Endothelial cell (in vitro differentiated cells): ENCODE measurements at places on chromosomes 1 and 21.

- no peaks in the 10 kb centered on the region for H3K4me1 ChIP-seq
- H3K27ac ChIP-seq = no peak overlapping the region
- peaks cover 3% of the 10 kb centered on the region for H3K27me3 ChIP-seq
- H3K36me3 ChIP-seq = no peaks in the 10 kb centered on the region
- H3K4me3 ChIP-seq = no peak overlapping the region
Measured at GRCh38 chr1:196214866-196215265, 393.4 kb downstream of the KCNT2 start.

DNA sequence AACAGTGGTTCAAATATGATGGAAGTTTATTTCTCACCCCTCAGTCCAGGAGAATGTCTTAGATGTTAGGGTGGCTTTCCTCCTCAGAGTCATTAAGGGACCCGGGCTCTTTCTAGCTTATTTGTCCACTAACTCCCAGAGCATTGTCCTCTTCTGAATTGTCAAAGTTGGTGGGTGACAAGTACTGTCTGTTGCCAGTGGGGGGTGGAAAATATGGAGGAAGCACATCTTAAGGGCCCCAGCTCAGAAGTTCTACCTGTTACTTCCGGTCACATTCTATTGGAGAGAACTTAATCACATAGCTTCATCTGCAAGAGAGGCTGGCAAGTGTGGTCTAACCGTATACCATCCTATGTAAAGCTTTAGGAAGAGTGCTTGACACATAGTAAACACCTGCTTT lies 7.1 kb downstream of the CLIC4 start:
- H3K27me3 ChIP-seq = peaks cover 2% of the 10 kb centered on the region
- DNase-seq = no peak
- H3K4me1 ChIP-seq = peaks cover 42% of the 10 kb centered on the region
- no peak overlapping the region for H3K4me3 ChIP-seq
- H3K27ac ChIP-seq = no peak overlapping the region
- H3K36me3 ChIP-seq = peaks cover 5% of the 10 kb centered on the region

GRCh38 chr1:191889623-191890003 lies 268.6 kb upstream of the RGS18 start:
- no peak overlapping the region for H3K27ac ChIP-seq

GRCh38 chr1:198657550-198658064 lies 18.8 kb downstream of the PTPRC start:
- H3K36me3 ChIP-seq = no peaks in the 10 kb centered on the region
- H3K27me3 ChIP-seq = no peaks in the 10 kb centered on the region
- no peak overlapping the region for H3K4me3 ChIP-seq
- H3K4me1 ChIP-seq = peaks cover 8% of the 10 kb centered on the region
- DNase-seq = no peak

- no peak overlapping the region for H3K27ac ChIP-seq
- H3K4me1 ChIP-seq = no peaks in the 10 kb centered on the region
- DNase-seq = no peak
- no peaks in the 10 kb centered on the region for H3K27me3 ChIP-seq
- no peak overlapping the region for H3K4me3 ChIP-seq
Measured at GRCh38 chr1:68479501-68479900, 17.4 kb downstream of the DEPDC1 start.

DNA sequence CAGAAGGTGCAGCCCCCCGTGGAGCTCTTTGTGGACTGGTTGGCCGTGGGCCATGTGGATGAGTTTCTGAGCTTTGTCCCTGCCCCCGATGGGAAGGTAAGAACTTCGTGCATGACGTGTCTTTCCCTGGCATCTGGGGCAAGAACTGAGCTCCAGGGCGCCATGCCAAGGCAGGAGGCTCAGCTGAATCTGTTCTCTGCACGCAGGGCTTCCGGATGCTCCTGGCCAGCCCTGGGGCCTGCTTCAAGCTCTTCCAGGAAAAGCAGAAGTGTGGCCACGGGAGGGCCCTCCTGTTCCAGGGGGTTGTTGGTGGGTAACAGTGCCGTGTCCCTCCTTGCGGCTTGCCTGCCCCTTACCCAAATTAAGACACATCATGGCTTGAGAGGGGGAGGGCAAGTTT lies 27.7 kb downstream of the PADI3 start:
- peaks cover 6% of the 10 kb centered on the region for H3K27me3 ChIP-seq
- H3K36me3 ChIP-seq = no peaks in the 10 kb centered on the region
- H3K27ac ChIP-seq = no peak overlapping the region
- H3K4me1 ChIP-seq = no peaks in the 10 kb centered on the region

- H3K4me1 ChIP-seq = no peaks in the 10 kb centered on the region
- H3K27me3 ChIP-seq = peaks cover 2% of the 10 kb centered on the region
- DNase-seq = no peak
- no peak overlapping the region for H3K4me3 ChIP-seq
Measured at GRCh38 chr1:100524355-100524754, 13.6 kb upstream of the GPR88 start.

GRCh38 chr1:65195495-65196417 lies 47.8 kb downstream of the AK4 start:
- no peaks in the 10 kb centered on the region for H3K27me3 ChIP-seq
- no peaks in the 10 kb centered on the region for H3K4me1 ChIP-seq
- peaks cover 7% of the 10 kb centered on the region for H3K36me3 ChIP-seq
- no peak overlapping the region for H3K4me3 ChIP-seq
